ENCODE measurements at places on chromosomes 12 and 14.

DNA sequence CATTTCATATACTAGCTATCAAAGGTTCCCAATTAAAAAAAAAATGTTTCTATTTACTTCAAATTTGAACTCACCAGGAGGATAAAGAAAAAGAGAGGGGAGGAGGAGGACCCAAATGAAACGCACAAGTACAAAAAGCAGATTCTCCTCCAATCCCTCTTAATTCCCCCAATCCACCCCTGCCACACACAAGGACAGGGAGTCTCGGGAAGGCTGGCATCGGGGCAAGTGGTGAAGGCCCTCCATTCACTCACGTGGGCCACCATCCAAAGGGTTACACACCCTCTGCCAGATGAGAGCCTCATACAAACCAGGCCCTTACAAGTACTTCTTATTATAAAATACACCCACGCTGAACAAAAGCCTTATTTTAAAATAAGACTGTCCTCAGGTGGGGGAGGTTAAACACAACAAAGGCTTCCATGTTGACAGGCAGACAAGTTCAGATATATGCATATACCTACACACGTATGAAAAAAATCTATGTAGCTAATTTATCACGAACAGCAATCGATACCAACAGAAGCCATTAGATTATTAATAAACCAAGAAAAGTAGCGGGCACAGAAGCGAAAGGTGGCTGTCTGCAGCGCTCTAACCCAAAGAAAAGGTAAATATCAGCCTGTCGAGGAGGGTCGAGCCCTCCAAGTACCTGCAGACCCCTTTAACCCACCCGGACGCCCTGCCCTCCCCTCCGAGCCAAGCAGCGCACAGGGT, 1.5 kb downstream of the ATP2B1 start:
- DNase-seq, result no peak

DNA sequence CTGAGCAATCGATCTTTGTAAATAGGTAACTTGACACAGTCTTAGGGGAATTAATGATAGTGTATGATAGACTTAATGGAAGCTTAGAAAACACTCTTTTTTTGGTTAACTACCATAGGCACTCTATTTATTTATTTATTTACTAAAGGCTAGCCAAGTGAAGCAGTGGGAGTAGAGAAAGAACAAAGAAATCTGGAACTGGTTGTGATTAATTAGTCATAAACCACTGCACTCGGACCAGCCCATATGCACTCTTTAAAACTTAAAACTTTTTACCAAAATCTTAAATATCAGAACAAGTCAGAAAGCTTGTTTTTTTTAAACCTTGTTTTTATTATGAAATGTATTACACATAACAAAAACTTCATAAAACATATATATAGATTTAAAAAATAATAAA, 49.5 kb upstream of the SRP54 start:
- no peak for DNase-seq

GRCh38 chr12:55720894-55721444, 776 bp downstream of the RDH5 start:
- peak; percentile 94 for DNase-seq

GRCh38 chr14:33348510-33348909, 409.8 kb downstream of the NPAS3 start:
- DNase-seq, result no peak

DNA sequence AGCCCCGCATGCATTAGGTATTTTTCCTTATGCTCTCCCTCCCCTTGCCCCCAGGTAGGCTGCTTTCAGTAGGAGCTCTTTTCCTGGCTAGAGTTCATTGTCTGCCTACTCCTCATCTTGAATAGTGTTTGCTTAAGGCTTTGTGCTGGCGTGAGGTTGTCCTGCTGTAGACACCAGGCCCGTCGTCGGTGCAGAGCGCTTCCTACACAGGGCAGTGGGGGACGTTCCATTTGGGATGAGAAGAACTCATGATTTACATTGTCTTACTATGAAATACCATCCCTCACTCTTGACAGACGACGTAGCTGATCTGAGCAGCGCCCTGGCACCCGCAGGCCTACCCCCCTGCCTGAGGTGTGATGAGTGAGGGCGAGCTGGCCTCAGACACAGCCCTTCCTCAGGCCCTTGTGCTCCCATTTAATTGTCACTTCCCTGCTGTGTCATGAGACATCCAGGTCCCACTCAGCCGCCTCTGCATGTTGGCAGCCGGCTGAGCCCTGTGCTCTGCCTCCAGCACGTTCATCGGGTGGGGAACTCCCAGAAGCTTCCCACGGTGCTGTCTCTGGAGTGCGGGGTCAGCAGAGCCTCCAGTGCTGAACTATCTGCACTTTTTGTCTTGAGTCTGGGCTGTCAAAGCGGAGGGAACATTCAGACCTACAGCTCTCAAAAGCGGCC, 76.0 kb downstream of the WDR20 start:
- no peak for DNase-seq

DNA sequence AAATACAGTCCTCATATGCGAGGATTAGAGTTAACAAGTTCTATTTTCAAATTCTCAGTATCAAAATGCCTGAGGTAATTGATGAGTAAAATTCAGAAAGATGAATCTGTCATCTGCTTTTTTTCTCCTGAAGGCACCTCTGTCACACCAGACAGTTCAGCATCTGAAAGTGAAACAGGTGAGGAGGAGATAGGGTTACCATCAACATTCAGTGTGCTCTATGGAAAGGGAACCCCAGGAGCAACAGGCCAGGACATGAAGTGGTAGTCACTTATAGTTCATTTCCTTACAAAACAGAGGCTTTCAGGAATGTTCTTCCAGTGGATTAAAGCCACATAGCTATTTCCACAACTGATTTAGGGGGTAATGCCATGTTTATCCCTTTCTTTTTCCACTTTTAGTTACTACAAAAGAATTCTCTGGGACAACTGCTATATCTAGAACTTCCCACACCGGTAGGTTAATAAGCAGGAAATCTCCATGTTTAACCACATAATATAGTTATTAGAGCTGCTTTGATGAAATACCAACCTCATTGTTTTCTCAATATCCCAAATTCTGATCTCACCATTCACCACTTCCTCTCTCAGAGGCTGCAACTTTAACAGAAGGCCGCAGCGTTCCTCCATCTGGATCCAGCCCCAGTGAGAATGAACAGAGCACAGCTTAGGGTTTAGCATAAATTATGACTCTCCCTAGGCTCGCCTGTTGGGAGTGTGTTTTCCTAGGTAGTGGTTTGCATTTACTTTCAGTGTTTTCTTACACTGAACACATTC, 177.0 kb upstream of the CNTN1 start:
- DNase-seq, result peak; percentile 43

DNA sequence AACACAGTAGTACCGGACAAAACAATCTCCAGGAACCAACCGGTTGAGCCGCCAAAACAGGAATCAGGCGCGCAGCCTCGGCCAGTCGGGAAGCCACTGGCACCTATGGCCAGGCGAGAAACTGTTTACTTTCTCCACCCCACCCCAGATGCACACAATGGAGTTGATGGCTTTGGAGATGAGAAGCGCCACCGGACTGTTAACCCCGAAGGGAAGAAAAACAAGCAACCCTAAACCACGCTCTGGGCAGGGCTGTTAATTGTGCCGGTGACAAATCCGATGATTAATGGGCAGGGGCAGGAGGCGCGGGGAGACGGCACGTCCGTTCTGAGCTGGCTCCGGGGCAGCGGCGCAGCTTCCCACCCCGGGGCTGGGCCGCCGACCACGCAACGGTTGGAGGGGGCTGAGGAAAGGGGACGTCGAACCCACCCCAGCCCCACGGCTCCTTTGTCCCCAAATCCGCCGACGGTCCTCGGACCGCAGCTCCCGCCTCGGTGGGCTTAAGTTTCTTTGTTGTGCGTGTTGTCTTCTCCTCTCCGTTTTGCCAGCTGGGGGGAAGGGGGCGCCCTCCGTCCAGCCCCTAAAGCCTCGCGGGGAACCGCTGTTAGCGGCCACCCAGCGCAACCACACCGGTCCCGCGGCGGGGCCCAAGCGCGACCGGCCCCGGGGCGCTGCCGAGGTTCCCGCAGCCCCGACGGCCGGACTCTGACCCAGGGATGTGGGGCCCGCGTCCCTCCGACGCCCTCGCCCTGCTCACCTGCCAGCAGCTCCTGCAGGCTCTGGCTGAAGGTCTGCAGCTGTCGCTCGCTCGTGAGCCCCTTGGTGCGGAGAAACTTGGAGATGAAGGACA, 790 bp downstream of the BTG1 start:
- no peak for DNase-seq

- no peak for DNase-seq
These were observed 143.3 kb upstream of the BCL2L14 start for GRCh38 chr12:11927286-11927935.

DNA sequence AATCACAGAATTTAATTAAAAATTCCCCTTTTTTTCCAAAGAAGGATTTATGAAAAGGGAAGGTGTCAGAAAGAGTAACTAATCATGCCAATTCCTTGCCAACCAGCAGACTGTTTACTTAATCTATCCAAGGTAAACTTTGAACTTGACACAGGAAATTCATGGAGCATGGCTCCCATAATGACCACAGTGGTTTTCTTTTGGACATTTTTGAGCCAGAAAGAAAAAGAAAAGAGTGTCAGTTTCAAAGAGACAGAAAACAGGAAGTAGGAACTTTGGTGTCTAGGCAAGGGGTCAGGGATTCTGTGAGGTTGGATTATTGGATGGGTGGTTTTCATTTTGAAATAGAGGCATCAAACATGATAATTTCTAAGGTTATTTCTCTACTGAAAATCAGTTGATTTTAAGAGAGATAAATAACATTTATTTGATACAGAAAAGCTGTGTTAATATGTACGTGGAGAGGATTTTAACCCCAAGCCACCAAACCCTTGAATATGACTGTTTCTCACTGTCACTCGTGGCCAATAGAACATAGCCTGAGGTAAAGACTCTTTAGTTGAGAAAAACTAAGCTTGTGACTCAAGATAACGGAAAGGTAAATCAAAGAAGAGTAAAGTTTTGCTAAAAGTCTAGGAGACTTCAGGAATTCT, 196.1 kb downstream of the TTC6 start:
- no peak for DNase-seq

DNA sequence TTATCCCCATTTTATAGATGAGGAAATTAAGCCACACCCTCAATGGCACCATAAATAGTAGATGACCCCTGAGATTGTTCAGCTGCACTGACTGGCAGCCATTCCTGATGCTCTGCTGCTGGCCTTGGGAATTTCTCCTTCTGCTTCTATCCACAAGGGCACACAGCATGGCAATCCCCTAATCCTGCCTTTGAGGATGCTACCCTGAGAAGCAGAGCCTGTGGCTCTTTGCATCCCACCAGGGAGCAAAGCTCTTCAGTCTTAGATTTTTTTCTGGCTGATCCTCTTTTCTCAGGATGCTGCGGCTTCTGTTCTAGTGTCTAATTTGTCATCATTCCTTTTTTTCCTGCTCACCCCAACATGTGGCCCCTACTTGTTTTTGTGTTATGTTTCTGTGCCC, 114.8 kb downstream of the TMX1 start:
- no peak for DNase-seq

DNA sequence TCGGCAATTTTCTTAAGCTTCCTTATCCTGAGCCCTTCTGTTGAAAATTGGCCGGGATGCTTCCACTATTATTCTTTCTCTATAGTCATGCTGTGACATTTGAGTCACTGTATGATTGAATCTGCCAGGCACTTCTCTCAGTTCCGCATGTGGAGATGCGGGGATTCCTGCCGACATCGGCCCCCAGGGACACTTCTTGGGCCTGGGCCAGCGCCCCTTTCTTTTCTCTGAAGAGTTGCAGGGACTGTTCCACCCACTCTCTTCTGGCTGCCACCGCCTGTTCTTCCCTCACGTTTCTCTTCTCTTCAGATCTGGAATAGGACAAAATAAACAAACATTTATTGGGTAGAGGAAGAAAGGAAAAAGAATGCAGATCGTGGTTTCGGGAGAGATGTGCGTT, 310.1 kb downstream of the ETNK1 start:
- no peak for DNase-seq

DNA sequence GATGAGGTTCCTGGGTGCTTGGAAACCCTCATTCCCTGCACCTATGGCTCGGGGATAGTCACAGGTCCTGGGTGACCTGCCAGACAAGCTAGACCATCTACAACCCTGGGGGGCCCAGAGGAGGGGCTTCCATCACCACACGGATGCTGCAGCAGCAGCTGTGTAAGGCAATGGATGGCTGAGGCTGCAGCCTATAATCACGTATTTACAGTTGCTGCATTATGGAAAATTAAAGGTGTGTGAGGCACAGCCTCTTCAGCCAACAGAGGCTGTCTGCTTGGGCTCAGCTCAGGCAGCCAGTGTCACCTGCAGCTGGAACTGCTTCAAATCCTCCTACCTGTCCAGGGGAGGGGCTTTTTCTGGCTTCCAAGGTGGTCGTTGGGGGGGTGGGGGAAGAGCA, 268.1 kb downstream of the CACNA1C start:
- DNase-seq, result no peak

DNA sequence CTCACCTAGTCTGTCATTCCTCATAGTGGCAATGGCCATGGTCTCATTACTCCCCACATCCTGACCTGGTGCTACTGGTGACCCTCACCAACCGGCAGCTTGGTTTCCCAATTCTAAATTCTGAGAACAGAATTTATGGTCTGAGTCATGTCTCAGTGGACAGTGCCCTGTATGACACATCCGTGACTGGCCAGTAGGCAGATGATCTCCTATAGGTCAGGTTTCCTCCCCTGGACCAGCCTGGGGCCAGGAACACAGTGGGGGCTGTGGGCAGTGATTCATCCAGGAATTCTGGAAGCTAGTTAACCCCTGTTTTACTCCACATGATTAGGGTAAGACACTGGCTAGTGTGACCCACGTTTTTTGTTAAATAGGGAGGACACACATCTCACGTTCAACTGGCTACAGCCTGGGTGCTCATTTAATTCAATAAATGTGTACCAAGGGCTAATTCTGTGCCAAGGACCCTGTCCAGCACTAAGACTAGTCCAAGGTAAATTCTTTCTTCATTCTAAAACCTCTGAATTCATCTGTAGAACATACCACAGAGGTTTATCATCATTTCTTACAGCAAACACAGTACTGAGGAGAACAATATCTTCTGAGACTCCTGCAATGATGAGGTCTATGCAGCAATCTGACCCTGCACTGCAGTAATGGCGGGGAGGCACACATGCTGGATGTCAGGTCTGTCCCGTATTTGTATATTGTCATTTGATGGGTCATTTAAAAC, 249.6 kb upstream of the TBX3 start:
- no peak for DNase-seq

DNA sequence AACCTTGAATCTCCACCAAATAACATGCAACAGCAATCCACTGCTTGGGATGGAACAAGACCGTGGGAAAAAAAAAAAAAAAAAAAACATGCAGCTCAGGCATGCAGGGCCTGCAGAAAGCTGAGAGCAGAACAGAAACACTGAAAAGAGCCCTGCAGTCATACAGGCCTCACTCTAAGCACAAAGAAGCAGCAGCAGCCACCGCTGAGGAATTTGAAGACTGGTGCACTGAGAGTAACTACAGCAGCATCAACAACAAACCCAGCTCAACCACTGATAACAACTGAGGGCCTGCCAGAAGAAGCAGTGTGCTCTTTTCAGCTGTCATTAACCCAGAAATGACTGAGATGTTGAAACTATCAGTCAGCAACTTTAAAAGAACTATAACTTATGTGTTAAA, 354.7 kb upstream of the TMTC1 start:
- no peak for DNase-seq

GRCh38 chr14:87045246-87045645, 947.7 kb downstream of the GALC start:
- DNase-seq, result no peak

- no peak for DNase-seq
These were observed 76.7 kb upstream of the EIF5 start for GRCh38 chr14:103257211-103257962.

- DNase-seq, result no peak
These were observed 29.0 kb downstream of the NUBPL start for GRCh38 chr14:31590206-31590605.

- no peak for DNase-seq
These were observed 328.9 kb upstream of the PRICKLE1 start for GRCh38 chr12:42918443-42918842.

GRCh38 chr12:44158746-44159145, 322.9 kb downstream of the TMEM117 start:
- no peak for DNase-seq
